Stimulated activated CD8-positive, alpha-beta memory T cell treated with anti-CD3 and anti-CD28 coated beads, Interleukin-7, amount 100 ng/mL, for 1 hour (primary cell): ENCODE measurements at places on chromosomes 5 and 9.

DNA sequence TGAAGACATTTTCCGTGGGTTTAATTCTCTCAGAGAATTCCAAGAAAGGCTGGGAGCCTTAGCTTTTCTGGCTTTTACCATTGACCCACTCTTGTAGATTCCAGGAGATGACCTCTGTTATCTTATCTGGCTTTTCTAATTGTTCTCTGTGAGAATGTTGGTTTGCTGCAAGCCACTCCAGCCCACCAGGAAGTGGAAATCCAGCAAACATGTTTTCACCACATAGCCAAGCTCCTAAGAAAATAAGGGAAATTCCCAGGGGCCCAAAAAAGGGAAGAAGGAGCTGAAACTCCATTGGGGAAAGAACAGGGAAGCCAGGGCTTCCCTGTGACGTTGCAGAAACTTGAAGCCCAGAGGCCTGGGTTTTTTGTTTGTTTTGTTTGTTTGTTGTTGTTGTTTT is 19.7 kb downstream of the GPR107 start:
- no peak for DNase-seq

GRCh38 chr5:122153230-122153629 is 23.9 kb downstream of the ZNF474 start:
- DNase-seq, result no peak

DNA sequence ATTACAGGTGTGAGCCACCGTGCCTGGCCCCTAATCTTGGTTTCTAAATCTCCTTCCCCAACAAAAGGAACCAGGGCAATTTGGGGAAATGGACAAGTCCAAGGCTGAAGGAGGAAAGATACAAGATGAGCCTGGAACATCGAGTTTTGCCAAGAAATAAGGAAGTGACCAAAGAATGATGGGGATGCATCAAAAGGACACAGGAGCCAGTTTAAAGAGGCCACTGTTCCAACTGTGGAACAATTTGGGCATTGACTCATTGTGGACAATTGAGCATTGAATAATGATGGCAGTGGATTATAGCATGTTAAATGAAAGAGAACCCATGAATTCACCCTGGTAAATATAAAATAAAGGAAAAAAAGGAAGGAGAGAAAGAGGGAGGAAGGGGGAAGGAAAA is 47.5 kb downstream of the DUSP1 start:
- DNase-seq, result no peak

- no peak for DNase-seq
Measured at GRCh38 chr5:119404033-119404432, 48.2 kb downstream of the TNFAIP8 start.

GRCh38 chr5:67873935-67874334 is 341.6 kb upstream of the PIK3R1 start:
- DNase-seq, result no peak

DNA sequence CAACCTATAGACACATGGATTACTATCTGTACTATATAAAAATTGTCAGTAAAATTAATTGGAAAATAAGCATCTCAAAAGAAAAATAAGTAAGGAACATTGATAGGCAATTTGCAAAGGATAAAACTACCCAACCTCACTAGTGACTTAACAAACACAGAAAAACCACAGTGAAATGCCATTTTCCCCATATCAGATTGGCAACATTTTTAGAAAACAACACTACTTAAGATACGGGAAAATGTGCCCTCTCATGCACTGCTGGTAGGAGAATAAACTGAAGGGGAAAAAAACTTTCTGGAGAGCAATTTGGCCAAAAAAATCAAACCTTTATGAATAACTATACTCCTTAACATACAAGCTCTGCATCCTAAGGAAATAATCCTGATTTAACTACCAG is 254.0 kb downstream of the DEPDC1B start:
- DNase-seq, result no peak

DNA sequence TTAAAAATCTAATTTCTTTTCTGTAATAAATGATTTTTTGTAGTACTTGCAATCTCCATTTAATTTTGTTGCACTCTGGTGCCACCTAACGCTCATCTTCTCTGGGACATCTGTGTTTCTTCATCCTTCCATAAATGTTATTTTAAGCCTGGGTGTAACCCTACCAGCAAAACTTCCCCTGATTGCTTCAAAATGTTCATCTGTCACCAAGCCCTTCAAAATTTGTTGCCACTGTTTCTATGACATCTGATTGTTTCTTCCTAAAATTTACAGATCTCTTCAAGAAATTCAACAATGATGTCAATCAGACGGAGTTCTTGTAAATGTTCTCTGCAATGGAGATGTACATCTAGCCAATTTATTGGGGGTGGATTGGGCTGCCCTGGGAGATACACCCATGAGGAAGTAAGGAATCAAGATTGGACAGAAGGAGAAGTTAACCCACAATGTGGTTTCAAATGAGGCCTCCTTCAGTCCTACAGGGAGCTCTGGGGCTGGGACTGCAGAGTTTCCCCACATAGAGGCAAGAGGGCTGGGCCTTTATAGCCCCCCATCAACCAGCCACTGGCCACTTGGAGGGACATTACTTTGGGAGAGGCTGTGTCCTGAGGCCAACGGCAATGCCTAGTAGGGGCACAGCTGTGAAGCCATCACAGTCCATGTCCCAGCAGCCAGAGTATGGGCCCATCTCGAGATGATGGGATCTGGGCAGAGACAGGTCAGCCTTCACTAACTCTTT is 23.3 kb downstream of the MCTP1 start:
- DNase-seq, result no peak

GRCh38 chr5:105670596-105670995 is 2000.1 kb downstream of the EFNA5 start:
- DNase-seq, result no peak

- no peak for DNase-seq
Measured at GRCh38 chr9:34991607-34992375, 2.2 kb downstream of the DNAJB5 start.

DNA sequence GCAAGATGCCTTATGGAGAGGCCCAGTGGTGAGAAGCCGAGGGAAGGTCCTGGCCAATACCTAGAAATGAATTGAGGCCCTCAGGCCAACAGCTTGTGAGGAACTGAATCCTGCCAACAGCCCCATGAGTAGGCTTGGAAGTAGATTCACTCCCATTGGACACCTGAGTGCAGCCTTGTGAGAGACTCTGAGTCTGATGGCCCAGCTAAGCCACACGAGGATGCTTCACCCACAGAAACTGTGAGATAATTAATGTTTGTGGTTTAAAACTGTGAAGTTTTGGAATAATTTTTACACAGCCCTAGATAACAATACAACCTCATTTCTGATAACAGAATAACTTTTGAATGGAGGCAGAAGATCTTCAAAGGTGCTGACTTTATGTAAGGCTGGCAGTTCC is 65.9 kb upstream of the DAP start:
- DNase-seq, result no peak

- no peak for DNase-seq
Measured at GRCh38 chr5:42952578-42952974, 87.5 kb downstream of the ANXA2R start.

DNA sequence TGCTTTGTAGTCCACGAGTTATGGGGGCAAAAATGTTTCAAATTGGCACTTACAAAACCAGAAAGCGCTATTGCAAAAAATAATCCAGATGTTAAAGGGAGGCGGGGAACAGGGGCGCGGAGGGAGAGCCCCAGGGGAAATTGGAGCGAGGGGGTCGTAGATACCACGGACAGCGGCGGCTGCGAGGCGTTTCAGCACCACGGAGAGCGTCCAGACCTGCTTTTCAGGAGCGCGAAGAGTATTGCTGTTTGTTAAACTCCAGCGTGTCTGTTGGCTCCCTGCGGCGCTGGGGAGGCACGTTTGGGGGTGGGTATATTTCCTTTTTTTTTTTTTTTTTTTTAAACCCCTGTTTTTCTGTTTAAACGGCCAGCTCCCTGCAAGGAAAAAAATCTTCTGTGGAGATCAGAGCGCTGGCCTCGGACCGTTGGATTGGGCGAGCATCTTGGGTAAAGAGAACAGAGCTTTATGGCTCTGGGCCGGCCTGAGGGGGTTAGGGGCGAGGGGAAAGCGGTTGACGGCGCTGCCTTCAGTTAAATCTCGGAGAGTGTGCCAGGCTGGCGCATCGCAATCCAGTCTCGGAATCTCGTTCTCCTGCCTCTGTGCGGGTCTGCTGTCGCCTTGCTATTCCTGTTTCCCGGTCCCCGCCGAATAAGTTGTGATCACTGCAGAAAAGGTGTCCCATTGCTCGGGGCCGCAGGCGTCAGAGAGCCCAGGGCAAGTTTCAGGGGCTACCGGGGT is at the start of gene GLRA1:
Gene GLRA1, minus strand, starts transcription at position 288 of the 738 bp plus-strand sequence. CDS start 302 bp downstream, outside the sequence.
- peak; percentile 1 for DNase-seq

DNA sequence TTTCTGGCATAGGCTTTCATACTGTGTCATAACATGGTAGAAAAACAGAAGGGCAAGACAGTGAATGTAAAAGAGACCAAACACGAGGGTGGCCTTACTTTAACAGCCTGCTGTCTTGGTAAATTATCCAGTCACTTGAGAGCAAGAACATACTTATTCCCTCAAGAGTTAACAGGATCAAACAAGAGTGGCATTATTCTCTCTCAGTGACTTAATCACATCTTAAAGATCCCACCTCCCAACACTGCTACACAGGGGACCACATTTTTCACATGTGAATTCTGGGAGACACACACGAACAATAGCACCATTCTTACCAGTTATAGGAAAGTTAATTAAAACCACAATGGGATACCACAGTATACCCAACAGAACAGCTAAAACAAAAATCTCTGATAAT is 898.0 kb upstream of the C9orf72 start:
- no peak for DNase-seq

DNA sequence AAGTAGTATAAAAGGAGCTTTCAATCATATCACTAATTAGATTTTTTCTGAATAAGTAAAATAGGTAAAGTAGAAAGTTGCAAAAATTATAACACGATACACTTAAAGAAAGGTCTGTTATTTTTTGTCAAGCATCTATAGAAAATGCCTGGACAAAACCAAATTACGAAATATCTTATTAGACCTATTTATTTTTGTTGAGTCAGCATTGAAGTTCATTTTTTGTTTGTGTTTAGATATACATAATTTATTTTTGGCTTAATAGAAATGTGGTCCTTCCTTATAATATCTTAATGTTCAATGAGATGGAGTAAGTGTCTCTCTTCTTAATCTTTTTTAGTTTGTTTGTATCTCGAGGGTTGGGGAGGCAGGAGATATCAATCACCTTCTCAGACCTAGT is 214.8 kb upstream of the GRIA1 start:
- no peak for DNase-seq

GRCh38 chr9:3908731-3909130 is 382.9 kb upstream of the RFX3 start:
- DNase-seq, result no peak

DNA sequence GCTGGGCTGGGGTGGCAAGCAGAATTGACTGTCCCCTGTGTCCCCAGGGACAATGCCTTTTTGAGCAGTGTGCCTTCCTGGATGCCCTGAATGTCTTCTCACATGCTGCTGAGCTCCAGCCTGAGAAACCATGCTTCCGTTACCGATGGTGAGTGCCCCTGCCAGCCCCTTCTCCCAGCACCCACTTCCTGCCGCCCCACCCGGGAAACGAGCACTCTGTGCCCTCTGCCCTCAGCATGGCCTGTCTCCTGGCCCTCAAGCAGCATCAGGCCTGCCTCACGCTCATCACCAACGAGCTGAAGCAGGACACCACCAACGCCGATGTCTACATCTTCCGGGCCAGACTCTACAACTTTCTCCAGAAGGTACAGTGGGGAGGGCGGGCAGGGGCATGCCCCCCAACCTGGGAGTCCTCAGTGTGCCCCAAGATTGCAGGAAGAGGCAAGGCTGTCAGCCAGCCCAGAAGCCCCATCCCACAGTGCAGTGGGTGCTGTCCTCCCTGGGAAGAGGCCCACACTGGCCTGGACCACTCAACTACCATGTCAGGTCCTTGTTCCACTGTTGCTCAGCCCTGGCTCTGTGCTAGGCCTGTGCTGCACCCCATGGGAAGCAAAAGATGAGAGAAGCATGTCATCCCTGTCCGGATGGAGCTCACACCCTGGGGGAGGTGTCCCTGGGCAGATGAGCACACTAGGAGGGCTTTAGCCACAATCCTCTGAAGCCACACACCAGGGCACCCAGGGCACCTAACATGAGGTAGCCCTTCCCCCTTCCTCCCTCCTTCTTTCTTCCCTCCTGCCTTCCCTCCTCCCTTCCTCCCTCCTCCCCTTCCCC is 4.4 kb downstream of the TTC16 start:
- DNase-seq, result no peak

- DNase-seq, result no peak
Measured at GRCh38 chr5:19626211-19626610, 361.8 kb downstream of the CDH18 start.

GRCh38 chr9:86749894-86750255 is 197.4 kb downstream of the GAS1 start:
- no peak for DNase-seq

- DNase-seq, result no peak
Measured at GRCh38 chr5:170636206-170636605, 132.4 kb downstream of the KCNIP1 start.

DNA sequence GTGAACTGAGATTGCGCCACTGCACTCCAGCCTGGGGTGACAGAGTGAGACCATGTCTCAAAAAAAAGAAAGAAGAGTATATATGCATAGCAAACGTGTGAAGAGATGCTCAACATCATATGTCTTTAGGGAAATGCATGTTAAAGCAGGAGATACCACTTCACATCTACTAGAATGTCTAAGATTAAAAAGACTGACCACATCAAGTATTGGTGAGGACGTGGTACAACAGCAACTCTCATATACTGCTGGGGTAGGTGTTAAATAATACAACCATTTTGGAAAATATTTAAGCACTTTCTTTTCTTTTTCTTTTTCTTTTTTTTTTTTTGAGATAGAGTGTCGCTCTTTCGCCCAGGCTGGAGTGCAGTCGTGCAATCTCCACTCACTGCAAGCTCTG is 1.6 kb upstream of the TBC1D13 start:
- no peak for DNase-seq

DNA sequence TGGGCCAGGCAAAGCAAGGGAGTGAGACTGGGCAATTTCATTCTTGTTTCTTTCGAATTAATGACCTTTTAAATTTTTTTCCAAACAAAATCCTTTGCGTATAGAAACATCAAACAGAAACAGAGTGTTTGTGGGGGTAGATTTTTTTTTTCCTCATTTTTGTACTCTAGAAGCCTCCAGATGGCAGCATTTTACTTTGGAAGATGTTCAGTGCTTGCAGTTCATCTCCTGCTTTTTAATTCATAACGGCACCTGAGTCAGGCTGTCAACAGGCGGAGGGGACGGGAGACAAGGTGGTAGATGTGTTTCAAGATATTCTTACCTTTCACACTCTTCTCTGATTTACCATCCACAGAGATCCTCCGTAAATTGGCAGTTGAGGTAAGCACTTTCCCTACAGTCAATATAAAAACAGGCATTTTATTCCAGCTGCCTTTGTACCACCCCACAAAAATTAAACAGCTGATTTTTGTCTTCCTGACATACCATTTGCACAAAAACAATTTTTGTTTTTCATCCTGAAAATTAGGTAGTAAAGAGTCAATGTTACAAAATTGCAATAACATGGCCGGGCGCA is 99.5 kb upstream of the FBXL17 start:
- no peak for DNase-seq
